Subcutaneous adipose tissue (tissue), 4 donors: ENCODE measurements at places on chromosomes 2 and 18. TPM values are rescaled to one million over a fixed set of nuclear protein-coding genes. Genes with fewer than 3 reads are reported as not detected.

DSC2 gene
- 18.2 TPM for total RNA-seq

RUFY4 gene
- total RNA-seq: not detected

LRRTM4 gene
- total RNA-seq: not detected

FLACC1 gene
- total RNA-seq: 2.1 TPM

CCDC148 gene
- total RNA-seq: 1.7 TPM

TTC21B gene
- total RNA-seq: 32.6 TPM

ACKR3 gene
- total RNA-seq: 26.3 TPM

ATP6V1C2 gene
- total RNA-seq: 0.22 TPM

CFAP221 gene
- total RNA-seq: 1.3 TPM

MBD1 gene
- 43.5 TPM for total RNA-seq

DSG1 gene
- total RNA-seq: not detected

DLX2 gene
- total RNA-seq: not detected

AQP4 gene
- 0.16 TPM for total RNA-seq

ZNF407 gene
- total RNA-seq: 21.2 TPM

LYPD6 gene
- not detected for total RNA-seq

RNF152 gene
- 17.2 TPM for total RNA-seq

LTBP1 gene
- 11.0 TPM for total RNA-seq

CXXC1 gene
- total RNA-seq: 34.2 TPM

SPHKAP gene
- total RNA-seq: not detected

ESPNL gene
- 0.68 TPM for total RNA-seq

DPYSL5 gene
- total RNA-seq: not detected

EIF2B4 gene
- total RNA-seq: 44.2 TPM

NDC80 gene
- 0.57 TPM for total RNA-seq

ANKRD62 gene
- not detected for total RNA-seq

CELF4 gene
- total RNA-seq: not detected

MSTN gene
- 1.3 TPM for total RNA-seq

TNS1 gene
- 541 TPM for total RNA-seq

UGT1A3 gene
- total RNA-seq: not detected

SLC16A14 gene
- total RNA-seq: 1.3 TPM

TMEM169 gene
- 0.68 TPM for total RNA-seq

TNFRSF11A gene
- 0.94 TPM for total RNA-seq

SLC9A4 gene
- not detected for total RNA-seq
